ENCODE measurements at places on chromosomes 6 and 20. TPM values are rescaled to one million over a fixed set of nuclear protein-coding genes. Genes with fewer than 3 reads are reported as not detected.

The PPP1R14C gene
- polyA plus RNA-seq, result 0.76 TPM

The EPPIN gene
- polyA plus RNA-seq, result not detected

DNA sequence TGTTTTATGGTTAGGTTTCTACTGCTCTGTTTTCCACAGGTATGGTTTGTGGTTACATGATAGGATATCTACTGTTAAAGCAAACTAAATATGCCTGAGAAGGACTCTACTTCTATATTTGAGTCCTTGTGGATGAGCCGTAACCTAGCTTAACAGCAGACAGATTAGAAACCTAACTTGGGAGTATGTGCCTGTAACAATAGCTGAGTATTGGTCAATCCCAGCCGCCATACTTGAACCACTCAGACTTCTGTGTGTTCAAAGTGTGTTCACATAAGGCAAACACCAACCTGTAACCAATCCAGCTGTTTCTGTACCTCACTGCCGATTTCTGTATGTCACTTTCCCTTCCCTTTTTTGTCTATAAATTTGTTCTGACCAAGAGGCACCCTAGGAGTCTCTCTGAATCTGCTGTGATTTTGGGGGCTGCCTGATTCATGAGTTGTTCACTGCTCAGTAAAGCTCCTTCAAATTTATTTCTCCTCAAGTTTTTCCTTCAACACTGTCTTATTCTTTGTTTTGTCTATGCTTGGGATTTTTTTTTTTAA lies 37.1 kb downstream of the PHF3 start:
- peaks cover 36% of the 10 kb centered on the region for H3K4me1 ChIP-seq
- no peaks in the 10 kb centered on the region for H3K27me3 ChIP-seq
- no peak overlapping the region for H3K27ac ChIP-seq
- no peaks in the 10 kb centered on the region for H3K36me3 ChIP-seq
- no peak overlapping the region for H3K4me3 ChIP-seq
- DNase-seq, result no peak

- no peak overlapping the region for H3K27ac ChIP-seq
- no peaks in the 10 kb centered on the region for H3K4me1 ChIP-seq
- DNase-seq, result no peak
- H3K4me3 ChIP-seq, result no peak overlapping the region
- H3K27me3 ChIP-seq, result no peaks in the 10 kb centered on the region
- H3K36me3 ChIP-seq, result no peaks in the 10 kb centered on the region
Observed at GRCh38 chr20:23225407-23226060, 125.1 kb upstream of the NXT1 start.

GRCh38 chr6:52337633-52338290 lies 24.2 kb upstream of the PAQR8 start:
- H3K36me3 ChIP-seq, result no peaks in the 10 kb centered on the region
- H3K4me1 ChIP-seq, result peaks cover 62% of the 10 kb centered on the region
- no peak overlapping the region for H3K4me3 ChIP-seq
- DNase-seq, result no peak
- H3K27ac ChIP-seq, result no peak overlapping the region
- no peaks in the 10 kb centered on the region for H3K27me3 ChIP-seq

The NEDD9 gene
- 40.2 TPM for polyA plus RNA-seq

The DEFB132 gene
- polyA plus RNA-seq, result not detected

DNA sequence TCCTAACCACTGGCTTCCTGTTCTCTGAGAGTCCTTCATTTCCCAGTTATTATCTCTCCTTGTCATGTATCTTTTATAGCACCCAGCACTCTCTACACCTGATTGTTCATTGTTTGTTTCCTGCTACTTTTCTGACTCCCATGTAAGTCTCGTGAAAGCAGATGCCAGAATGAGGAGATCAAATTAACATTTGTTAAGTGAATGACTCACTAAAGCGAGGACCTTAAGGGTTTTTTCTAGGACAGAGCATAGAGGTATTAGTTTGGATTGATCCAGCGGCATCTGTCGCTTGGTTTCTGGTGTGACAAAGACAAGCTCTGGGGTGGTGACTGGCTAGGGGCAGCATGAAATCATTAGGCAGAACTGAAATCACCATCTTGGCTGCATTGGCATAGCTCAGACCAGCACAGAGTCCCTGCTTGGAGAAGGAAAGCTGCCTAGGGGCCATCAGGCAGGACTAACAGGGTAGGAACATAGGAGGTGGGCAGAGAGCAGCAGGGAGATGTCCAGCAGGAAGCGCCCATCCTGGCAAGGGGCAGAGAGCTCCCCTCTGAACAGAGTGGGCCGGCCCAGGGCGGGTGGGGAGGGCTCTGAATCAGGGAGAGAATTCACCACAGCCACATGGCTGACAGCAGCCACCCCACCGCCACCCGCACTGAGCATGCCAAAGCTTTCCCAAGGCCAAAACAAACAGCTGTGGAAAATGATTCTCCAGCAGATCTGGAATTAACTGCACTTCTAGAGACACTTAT lies 97.1 kb upstream of the CEP85L start:
- no peaks in the 10 kb centered on the region for H3K36me3 ChIP-seq
- H3K27ac ChIP-seq, result no peak overlapping the region
- H3K4me3 ChIP-seq, result no peak overlapping the region
- H3K27me3 ChIP-seq, result no peaks in the 10 kb centered on the region
- peaks cover 10% of the 10 kb centered on the region for H3K4me1 ChIP-seq

DNA sequence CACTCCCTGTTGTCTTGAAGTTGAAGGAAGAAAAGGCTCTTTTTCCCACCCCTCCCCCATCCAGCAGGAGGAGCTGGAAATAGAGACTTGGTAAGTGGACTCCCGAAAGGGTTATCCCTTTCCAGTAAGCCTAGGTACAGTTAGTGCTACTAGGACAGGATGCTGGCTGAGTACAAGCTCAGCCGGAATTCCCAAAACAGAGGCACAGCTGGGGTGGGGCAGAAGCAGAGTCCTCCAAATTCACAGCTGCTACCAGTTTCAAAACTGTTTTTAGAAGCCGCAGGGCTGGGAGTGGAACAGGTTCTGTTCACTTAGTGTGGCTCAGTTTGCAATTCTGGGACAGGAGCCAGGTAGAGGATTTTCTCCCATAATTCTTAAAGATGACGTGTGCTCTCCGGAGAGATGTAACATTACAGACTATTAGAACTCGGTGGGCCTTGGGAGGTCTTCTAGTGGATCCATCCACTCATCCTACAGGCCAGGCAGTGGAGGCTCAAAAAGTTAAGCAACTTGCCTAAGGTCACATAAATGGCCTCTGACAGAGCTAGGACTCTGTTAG lies 19.0 kb upstream of the UTRN start:
- no peaks in the 10 kb centered on the region for H3K27me3 ChIP-seq
- H3K27ac ChIP-seq, result no peak overlapping the region
- no peaks in the 10 kb centered on the region for H3K4me1 ChIP-seq
- no peaks in the 10 kb centered on the region for H3K36me3 ChIP-seq

- DNase-seq, result no peak
- H3K4me1 ChIP-seq, result peaks cover 23% of the 10 kb centered on the region
- no peak overlapping the region for H3K27ac ChIP-seq
- H3K36me3 ChIP-seq, result peaks cover 5% of the 10 kb centered on the region
Observed at GRCh38 chr20:5150226-5151076, 23.6 kb downstream of the CDS2 start.

DNA sequence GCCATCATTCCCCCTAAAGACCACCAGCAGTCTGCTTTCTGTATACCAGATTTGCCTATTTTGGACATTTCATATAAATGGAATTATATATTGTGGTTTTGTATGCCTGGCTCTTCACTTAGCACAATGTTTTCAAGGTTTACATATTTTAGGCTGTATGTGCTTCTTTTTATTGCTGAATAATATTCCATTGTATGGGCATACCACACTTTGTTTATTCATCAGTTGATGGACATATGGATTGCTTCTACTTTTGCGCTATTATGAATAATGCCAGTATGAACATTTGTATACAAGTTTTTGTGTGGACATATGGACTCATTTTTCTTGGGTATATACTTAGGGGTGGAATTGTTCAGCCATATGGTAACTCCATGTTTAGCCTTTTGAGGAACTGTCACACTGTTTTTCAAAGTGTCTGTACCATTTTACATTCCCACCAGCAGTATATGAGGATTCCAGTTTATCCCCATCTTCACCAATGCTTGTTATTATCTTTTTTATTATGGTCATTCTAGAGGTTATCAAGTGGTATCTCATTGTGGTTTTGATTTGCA lies 12.7 kb downstream of the L3MBTL1 start:
- H3K27me3 ChIP-seq, result no peaks in the 10 kb centered on the region
- DNase-seq, result no peak
- H3K4me1 ChIP-seq, result peaks cover 12% of the 10 kb centered on the region
- H3K27ac ChIP-seq, result no peak overlapping the region
- no peak overlapping the region for H3K4me3 ChIP-seq
- H3K36me3 ChIP-seq, result no peaks in the 10 kb centered on the region

GRCh38 chr6:89298680-89299465 lies 16.2 kb downstream of the GABRR2 start:
- peak; percentile 41 for DNase-seq
- H3K36me3 ChIP-seq, result no peaks in the 10 kb centered on the region
- peak overlapping the region; percentile 75 for H3K27ac ChIP-seq
- H3K4me1 ChIP-seq, result peaks cover 23% of the 10 kb centered on the region
- no peak overlapping the region for H3K4me3 ChIP-seq
- H3K27me3 ChIP-seq, result no peaks in the 10 kb centered on the region

The PGC gene
- not detected for polyA plus RNA-seq

DNA sequence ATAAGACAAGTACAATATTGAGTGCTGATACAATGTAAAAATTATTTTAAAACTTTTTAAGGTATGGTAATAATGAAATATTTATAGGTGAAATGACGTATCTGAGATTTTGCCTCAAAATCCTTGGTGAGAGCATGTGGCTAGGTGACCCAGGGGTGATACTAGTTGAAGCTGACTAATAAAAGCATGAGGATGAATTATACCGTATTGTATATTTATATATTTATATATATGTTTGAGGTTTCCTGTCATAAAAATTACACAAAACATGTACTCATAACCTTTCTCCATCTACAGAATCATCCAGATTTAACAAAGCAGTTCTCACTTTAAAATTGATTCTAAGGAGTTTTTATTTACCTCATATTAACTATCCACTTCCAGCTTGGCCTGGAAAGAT lies 358.1 kb downstream of the CDKAL1 start:
- no peak overlapping the region for H3K27ac ChIP-seq
- H3K36me3 ChIP-seq, result no peaks in the 10 kb centered on the region
- H3K4me3 ChIP-seq, result no peak overlapping the region
- H3K4me1 ChIP-seq, result no peaks in the 10 kb centered on the region

The WFDC2 gene
- polyA plus RNA-seq, result not detected

The VSX1 gene
- polyA plus RNA-seq, result not detected

GRCh38 chr6:161135695-161136591 lies 137.9 kb downstream of the AGPAT4 start:
- H3K36me3 ChIP-seq, result no peaks in the 10 kb centered on the region
- no peak overlapping the region for H3K27ac ChIP-seq
- H3K27me3 ChIP-seq, result no peaks in the 10 kb centered on the region
- no peak overlapping the region for H3K4me3 ChIP-seq

DNA sequence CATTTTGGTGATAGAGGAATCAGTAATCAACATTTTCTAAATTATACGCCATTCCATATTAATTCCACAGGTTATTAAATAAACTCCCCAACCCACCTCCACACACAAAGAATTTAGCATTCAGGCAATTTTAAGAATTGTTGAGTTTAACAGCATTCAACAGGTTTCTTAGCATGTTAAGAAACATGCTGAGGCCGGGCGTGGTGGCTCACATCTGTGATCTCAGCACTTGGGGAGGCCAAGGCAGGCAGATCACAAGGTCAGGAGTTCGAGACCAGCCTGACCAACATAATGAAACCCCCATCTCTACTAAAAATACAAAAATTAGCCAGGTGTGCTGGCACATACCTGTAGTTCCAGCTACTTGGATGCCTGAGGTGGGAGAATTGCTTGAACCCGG lies 64.0 kb upstream of the PHACTR2 start:
- H3K36me3 ChIP-seq, result no peaks in the 10 kb centered on the region
- no peak overlapping the region for H3K27ac ChIP-seq
- no peak for DNase-seq
- no peak overlapping the region for H3K4me3 ChIP-seq
- no peaks in the 10 kb centered on the region for H3K27me3 ChIP-seq
- H3K4me1 ChIP-seq, result no peaks in the 10 kb centered on the region

DNA sequence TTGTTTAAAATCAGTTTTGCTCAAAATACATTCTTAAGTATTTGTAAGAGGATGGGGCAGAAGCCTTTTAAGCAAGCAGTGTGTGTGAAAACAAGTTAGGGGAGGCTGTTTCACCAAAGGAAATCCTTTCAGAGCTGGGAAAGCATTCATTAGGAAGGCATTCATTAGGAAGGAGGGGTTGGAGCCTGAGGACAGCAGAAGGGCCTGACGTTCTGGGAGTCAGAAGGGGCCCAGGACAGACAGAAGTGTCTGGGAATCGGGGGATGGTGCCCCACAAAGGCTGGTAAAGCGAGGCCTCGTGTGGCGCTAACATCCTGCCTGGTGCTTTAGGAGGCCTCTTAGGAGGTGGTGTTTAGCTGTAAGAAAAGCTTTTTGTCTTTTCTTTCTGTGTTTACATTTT lies 80.6 kb upstream of the NXT1 start:
- no peaks in the 10 kb centered on the region for H3K4me1 ChIP-seq
- no peak for DNase-seq
- no peaks in the 10 kb centered on the region for H3K27me3 ChIP-seq
- no peak overlapping the region for H3K4me3 ChIP-seq
- no peak overlapping the region for H3K27ac ChIP-seq
- H3K36me3 ChIP-seq, result no peaks in the 10 kb centered on the region

The CYP24A1 gene
- 0.40 TPM for polyA plus RNA-seq

DNA sequence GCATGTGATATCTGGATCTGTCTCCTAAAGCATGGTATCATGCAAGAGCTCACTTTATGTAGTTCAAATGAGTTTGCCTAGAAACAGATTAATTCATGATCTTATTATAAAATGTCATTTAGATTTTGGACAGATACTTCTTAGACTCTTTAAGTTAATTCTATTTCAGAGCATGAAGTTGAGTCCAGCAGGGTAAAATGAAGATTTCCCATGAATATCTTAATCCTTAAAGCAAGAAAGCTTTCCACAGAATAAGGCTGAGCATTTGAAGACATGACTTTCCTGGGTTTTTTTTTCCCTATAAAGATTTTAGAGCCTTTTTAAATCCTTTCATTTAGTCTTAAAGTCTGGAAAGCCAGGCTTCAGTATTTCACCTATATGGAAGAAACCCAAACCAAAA lies 556.0 kb upstream of the GJE1 start:
- H3K27me3 ChIP-seq, result no peaks in the 10 kb centered on the region
- H3K4me3 ChIP-seq, result no peak overlapping the region
- H3K4me1 ChIP-seq, result no peaks in the 10 kb centered on the region
- H3K36me3 ChIP-seq, result no peaks in the 10 kb centered on the region
- DNase-seq, result no peak

DNA sequence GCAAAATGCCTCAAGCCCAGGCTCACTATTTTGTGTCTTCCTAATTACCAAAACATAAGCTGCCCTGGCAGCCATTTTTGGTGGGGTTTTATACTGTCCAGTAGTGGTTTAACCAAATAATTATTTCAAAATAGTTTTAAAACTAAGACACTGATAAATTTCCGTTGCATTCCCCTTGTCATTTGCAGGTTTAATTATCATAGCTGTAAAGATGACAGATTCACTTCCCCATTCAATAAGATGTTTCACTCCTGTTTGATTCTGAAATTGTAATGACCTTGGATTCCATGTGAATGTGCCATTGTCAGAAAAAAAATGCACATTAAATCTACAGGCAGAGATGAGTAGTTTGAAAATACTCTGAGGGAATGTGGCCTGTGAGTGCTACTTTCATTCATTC lies 172.0 kb downstream of the COL9A1 start:
- no peaks in the 10 kb centered on the region for H3K36me3 ChIP-seq
- H3K4me1 ChIP-seq, result no peaks in the 10 kb centered on the region
- H3K4me3 ChIP-seq, result no peak overlapping the region
- no peak overlapping the region for H3K27ac ChIP-seq

GRCh38 chr6:143507358-143508145 lies 4.0 kb downstream of the FUCA2 start:
- H3K27ac ChIP-seq, result no peak overlapping the region
- H3K36me3 ChIP-seq, result no peaks in the 10 kb centered on the region
- no peaks in the 10 kb centered on the region for H3K27me3 ChIP-seq
- H3K4me3 ChIP-seq, result no peak overlapping the region
- H3K4me1 ChIP-seq, result peaks cover 5% of the 10 kb centered on the region

Measured in CD8-positive, alpha-beta memory T cell (primary cell).